ENCODE measurements at places on chromosomes 12 and 14.

GRCh38 chr12:125399489-125399888, 334.3 kb downstream of the AACS start:
- DNase-seq = no peak

DNA sequence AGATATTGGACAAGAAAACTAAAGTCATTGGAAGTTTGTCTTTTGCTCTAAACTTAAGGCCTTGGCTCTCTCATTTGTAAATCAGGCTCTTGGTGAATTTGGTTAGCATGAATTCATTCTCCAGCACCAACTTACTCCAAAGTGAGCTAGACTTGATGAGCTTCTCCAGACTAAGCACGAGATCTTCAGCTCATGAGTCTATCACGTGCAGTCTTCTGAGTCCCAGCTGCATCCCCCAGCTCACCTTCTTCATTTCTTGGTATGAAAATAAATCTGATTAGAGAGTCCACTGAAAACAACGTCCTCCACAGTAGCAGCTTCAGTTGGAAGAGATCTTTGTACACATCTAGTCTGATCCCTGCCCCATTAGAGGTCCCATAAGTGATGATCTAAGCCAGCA, 52.5 kb upstream of the DDX11 start:
- no peak for DNase-seq

GRCh38 chr14:92510972-92511371, 2.6 kb upstream of the RIN3 start:
- no peak for DNase-seq

DNA sequence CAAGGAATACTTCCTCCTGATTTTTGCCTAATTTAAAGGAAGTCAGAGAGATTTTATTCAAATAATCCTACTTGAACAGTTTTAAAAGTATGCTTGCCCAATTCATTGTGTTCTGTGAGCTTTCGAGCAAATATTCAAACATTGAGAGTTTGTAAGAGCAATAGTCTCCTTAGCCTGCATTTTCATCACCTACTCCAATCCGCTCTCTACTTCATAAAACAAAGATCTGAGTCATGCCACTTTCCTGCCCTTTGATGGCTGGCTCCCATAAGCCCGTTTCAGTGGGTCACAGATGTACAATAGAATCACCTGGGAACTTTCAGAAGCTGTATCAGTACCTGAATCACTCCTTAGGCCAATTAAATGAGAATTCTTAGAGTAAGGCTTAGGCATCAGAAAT, 319.2 kb downstream of the PDZRN4 start:
- DNase-seq = no peak

GRCh38 chr12:30870491-30871265, 55.9 kb upstream of the TSPAN11 start:
- no peak for DNase-seq

- no peak for DNase-seq
Measured at GRCh38 chr14:77882636-77883035, 82.7 kb downstream of the ADCK1 start.

DNA sequence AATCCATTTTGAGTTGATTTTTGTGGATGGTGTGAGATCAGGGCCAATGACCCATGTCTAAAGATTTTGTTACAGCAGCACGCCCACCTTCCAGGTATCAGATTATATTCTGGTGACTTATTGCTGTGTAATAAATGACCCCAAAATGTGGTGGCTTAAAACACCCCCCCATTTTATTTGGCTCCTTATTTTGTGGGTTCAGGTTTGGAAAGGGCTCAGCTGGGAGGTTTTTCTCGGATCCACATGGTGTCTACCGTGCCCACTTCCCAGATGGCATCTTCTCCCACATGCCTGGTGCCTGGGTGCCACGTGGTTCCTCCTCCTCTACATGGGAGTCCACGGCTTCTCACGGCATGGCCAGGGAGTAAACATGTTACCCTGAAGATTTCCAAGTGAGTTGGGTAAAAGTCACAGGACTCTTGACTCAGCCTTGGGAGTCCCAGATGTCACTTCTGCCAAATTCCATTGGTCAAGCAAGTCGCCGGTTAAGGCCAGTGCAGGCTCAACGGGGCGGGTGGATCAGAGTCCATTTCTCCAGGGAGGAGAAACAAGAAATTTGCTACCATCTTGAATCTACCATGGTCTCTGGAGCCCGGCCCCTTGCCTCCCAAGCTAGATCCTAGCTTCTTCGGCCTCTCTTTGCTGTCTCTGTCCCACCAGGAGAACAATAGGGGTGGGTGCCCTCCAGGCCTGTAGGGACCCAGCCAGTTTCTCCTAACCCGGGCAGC, 214.3 kb downstream of the KIF26A start:
- no peak for DNase-seq

DNA sequence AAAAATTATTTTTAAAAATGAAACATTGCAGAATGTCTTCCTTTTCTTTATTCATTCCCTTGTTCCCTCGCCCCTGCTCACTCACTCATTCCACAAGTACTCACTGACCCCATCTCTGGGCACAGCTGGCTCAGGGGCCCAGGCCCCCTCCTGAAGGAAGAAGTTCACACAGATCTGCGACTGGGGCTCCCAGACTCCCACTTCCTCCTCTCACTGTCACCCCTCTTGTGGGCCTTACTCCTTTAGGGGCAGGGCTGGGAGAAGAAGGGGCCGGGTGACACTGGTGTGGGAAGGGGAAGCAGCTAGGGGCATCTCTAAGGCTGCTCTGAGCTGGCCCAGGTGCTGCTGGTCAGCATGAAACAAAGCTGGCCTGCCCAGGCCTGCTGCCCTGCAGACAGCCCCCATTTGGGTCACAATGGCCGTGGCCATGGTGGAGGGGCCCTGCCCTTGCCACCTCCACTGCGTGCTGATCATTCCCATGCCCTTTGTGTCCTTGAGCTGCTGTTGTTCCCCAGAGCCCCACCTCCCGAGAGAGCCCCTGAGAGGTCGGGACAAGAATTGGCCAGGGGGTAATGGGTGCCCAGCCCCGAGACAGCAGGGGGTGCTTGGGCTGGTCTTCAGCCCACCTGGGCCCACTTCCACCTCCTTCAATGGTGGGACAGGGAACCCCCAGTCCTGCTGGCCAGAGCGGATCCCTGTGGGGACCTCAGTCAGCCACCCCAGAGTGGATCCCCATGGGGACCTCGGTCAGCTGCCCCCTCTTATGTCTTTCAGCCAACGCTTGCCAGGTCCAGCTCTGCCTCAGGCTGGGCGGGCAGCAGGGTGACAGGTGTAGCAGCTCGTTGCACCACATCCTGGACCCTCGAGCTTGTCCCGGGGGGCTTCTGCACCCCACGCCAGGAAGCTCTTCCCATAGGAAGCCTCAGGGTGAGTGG, 212.4 kb upstream of the C14orf180 start:
- DNase-seq = no peak

DNA sequence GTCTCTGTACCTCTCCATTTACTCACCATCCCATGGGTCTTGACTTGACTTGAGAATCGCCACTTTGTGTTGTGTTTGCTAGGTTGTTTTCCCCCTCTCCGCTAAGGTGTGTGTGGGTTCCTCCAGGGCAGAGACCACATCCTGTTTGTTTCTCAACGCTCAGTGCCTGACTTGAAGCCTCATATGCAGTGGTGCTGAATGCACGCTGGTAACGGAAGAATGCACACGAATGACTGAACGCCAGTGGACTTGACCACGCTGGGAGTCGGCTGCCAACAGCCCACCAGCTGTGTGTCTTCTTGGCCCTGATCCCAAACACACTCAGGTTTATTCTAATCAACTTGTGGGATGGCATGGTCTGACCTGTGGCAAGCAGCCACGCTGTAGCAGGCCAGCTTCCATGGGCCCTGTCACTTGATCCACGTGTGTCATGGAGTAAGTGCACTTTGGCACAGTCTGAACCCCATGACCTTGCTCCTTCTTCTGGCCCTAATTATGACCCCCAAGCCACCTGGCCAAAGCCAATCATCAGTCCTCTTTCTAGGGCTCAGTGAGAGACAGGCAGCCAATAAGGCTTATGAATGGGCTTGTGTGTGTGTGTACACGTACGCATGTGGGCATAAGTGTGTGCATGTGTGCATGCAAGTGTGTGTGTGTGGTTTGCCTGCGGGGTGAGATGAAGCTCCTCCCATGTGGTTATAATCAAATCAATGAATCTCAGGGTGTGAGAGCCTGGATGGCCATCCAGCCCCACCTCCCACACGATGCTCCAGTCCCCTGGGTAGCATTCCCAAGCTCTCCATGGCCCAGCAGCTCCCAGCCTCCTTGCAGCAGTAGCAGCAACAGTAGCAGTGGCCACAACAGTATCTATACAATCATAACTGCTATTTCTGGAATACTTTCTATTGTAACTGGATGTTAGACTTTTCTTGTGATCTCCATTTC, 6.4 kb upstream of the TC2N start:
- DNase-seq = no peak

DNA sequence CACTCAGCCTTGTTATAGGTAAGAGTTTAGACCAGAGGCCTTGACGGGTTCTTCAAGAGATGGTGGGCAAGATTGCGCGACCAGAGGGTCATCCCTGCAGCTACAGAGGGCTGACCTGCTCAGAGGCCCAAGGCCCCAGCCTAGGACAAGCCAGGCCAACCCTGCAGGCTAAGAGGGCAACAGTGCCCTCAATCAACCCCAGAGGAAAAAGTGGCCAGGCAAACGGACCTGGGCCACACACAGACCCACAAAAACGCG, 1.3 kb downstream of the SSH1 start:
- no peak for DNase-seq

- no peak for DNase-seq
Measured at GRCh38 chr12:9961106-9961505, 10.1 kb upstream of the CLEC12A start.
